RPMI8226 (cell line): ENCODE measurements at places on chromosomes 5 and 9.
A peak's percentile ranks its signal among the peaks of the same experiment; 100 is the strongest.

DNA sequence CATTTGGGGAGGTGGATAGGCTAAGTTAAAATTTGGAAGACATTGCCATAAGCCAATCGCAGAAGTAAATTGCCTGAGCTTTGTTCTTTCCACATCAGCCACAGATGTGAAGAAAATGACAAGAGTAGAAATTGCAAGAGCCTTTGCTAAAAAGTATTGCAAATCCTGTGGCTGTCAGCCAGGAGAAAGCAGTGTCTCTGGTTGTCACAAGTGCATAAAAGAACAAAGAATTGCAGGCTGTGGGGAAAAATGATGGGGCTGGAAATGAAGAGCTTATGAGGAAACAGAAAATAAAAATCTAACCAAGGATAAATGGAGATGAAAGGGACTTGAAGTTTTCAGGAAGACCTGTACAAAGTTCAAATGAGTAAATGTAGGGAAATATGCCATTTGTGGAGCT lies 344.8 kb downstream of the CSNK1G3 start:
- DNase-seq, result no peak

- DNase-seq, result peak; percentile 64
Measured at GRCh38 chr5:55176176-55176818, 3.3 kb upstream of the CDC20B start.

DNA sequence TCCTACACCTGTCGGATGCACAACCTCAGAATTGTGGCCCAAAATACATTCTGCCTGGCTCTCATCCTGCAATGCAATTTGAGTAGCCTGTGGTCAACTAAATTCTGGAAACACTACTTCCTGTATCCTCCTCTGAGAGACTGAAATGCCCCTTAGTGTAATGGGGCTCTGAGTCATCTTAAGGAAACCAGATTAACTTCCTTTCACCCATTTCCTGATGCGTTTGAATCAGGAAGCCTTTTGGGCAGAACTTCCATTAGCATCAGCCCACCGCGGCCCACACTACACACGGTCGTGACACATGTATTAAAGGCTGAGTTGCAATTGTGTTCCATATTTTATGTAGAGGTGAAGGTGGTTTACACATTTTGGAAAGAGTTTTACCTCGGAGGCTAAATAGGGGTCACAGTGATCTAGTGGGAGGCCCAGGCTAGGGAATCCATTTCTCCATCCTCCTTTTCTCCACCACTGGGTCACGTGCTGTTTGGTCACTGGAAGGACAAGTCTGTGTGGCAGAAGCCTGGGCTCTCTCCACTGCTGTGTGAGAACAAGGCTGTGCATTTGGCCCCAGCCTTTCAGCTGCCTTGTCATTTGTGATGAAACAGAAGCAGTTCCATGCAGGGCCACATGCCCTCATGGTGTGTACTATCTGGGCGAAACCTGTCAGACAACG lies 55.9 kb downstream of the DAP start:
- no peak for DNase-seq

DNA sequence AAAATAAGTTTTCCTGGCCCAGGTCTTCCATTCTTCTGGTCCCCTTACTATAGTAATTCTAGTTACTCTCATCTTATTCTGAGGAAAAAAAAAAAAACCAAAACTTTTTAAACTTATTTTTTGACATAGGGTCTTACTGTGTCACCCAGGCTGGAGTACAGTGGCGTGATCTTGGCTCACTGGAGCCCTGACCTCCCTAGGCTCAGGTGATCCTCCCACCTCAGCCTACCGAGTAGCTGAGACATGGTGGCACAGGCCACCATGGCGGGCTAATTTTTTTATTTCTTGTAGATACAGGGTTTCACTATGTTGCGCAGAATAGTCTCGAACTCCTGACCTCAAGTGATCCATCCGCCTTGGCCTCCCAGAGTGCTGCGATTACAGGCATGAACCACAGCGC lies 38.4 kb downstream of the SNAPC3 start:
- DNase-seq, result no peak
